ENCODE measurements at places on chromosomes 7 and 10.

DNA sequence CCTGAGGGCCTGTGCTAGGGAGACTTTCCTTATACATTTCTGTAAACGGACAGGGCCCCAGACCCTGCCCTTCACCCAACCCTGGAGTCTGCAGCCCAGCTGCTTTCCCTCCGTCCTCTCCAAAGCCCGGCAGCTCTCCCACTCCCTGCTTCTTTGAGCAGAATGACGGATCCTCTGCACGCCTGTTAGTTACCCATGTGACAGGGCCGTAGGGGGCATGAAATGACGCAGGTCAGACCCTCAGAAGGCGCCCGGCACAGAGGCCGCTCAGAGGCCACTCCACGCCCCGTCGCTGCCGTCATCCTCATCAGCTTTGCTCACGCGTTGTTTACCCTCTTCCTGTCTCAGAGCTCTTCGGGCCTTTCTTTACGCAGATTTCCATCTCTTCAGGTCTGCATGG is 60.2 kb upstream of the MKRN1 start:
- DNase-seq = no peak

DNA sequence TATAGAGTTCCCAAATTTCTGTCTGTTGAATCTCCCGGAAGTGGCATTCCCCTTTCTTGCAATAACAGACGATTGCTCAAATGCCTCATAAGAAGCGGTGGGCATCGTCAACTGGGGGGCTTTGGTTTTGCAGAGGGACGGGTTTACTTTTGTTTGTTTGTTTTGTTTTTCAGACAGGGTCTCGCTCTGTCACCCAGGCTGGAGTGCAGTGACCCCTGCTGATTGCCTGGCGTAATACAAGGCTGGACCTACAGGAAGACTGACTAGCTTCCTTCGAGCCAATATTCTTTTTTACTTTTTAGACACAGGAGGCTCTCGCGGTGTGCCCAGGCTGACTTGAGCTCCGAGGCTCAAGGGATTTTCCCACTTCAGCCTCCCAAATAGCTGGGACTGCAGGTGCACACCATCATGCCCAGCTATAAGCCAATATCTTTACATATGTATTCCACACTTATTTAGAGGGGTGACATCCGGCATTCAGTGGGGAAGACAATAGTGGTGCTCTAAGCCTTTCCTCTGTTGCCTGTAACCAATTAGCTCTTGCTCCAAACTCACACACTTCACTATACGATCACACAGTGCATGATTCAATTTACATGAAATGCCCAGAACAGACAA is 58.1 kb downstream of the FHIP2A start:
- peak; percentile 44 for DNase-seq

DNA sequence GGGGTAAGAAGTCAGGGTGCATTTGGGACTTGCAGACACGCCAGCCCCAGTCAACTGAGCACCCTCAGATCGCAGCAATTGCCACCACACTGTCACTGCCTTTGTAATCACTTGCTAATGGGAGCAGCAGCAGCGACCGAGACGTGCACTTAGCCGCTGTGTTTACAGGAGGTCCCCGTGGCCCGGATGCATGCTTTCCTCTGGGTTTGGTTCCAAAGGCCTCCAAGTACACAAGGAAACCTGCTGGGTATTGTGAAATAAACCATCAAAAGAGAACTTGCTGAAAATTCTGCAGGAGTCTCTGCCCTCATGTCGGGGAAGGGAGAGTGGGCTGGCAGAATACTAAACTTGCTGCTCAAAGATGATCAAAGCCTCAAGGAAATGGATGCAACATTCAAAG is 341.7 kb downstream of the DNAJB6 start:
- no peak for DNase-seq

- peak; percentile 44 for DNase-seq
Measured at GRCh38 chr7:55032069-55032699, 13.4 kb downstream of the EGFR start.

DNA sequence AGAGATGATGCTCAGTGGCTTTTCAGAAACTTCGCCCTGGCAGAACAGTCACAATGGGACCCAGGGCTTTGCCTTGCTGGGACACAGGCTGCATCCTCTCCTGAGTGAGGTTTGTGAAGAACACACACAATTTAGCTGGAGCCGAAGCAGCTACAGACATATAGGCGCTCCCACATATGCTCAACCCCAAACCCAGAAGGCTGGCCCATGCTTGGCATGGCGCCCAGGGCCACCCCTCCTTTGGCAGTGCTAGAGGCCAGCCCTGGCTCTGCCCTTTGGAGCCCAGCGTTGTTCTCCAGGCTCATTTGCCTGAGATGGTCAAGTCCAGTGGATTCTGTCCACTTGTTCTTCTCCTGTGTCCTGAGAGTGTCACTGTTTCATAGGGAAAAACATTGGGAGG is 94.4 kb downstream of the WDFY4 start:
- no peak for DNase-seq

GRCh38 chr7:107989618-107990373 is 13.2 kb downstream of the LAMB1 start:
- peak; percentile 97 for DNase-seq

- no peak for DNase-seq
Measured at GRCh38 chr10:50234486-50234885, 16.8 kb downstream of the ASAH2 start.

DNA sequence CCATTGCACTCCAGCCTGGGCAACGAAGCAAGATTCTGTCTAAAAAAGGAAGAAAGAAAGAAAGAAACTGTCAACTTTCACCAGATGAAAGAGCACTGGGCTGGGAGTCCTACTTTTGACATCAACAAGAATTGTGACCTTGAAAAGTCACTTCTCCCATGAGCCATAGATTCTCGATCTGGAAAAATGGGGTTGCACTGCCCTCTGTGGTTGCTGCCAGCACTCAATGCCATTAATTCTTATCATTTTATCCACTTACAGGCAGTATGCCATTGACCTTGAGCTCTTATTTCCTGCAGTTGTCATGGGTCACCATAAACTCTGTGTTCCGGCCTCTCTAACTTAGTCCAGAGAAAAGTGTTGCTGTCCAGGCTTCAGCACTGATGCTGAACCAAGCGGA is 137.2 kb downstream of the NOC3L start:
- DNase-seq = peak; percentile 36

GRCh38 chr7:108124820-108125219 is 5.3 kb downstream of the LAMB4 start:
- DNase-seq = peak; percentile 65

DNA sequence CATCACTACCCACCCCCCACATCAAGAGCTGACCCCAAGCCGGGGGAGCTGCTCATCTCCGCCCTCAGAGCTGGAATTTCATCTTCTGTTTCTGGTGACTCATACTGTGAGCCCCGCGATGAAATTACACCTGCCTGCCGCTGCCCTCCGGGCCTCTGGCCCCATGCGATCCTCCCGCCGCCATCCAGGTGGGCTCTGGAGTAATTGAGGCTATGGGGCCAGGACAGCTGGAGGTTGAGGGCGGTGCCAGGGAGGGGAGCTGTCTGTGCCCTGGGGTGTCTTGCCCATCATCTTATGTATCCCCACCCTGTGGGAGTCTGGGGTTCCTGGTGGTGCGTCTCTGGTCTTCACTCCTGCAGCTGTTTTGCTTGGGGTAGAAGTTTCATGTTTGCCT is 9.0 kb downstream of the GTF2IRD1 start:
- no peak for DNase-seq

DNA sequence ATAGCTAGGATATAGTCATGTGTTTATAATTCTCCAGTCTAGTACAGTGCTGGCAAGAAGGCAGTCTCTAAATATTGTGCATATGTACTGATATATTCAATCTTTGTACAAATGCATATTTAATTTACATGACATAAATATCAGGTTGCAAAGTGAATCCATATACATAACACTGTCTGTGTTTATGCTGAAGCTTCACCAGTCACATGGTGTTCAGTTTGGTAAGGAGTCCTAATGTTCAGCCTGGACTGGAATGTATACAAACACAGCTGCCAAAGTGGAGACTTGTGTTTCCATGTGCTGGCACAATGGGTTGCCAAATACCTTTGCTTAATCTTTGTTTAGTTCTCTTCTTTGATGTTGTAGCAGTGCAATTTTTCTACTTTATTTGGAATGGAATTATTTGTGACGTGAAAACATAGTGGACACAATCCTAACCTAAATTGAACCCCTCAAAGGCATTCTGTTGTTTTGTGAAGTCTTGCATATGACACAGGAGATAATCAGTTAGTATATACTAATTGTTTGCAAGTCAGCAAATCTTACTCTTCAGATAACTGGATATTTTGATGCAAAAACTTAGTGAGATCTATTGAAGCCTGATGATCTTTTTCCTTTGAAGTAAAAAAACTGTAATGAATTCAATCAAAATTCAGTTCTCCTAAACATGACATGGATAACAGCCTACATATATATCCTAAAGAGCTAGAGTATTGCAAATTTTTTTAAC is 17.3 kb upstream of the ARL4A start:
- DNase-seq = peak; percentile 31

DNA sequence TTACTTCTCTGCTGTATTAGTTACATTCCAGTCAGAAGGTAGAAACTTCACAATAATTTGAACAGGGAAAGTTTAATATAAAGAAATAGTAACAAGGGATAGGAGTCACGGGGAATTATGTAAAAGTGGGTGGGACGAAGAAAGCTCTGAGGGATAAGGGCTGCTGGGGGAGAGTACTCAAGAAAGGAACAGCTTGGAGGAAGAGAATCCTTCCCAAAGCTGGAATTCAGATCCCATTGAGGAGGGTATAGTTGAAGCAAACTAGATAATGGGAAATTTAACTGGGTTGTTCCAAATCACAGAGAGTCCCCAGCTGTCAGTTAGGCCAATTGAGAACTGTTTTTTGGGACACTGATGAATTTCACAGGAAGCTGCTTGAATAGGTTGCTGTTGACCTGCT is 53.2 kb upstream of the MACC1 start:
- DNase-seq = no peak

GRCh38 chr10:69327463-69328379 is 49.4 kb downstream of the HK1 start:
- DNase-seq = peak; percentile 38

GRCh38 chr7:98162758-98163157 is 48.5 kb upstream of the BHLHA15 start:
- no peak for DNase-seq

DNA sequence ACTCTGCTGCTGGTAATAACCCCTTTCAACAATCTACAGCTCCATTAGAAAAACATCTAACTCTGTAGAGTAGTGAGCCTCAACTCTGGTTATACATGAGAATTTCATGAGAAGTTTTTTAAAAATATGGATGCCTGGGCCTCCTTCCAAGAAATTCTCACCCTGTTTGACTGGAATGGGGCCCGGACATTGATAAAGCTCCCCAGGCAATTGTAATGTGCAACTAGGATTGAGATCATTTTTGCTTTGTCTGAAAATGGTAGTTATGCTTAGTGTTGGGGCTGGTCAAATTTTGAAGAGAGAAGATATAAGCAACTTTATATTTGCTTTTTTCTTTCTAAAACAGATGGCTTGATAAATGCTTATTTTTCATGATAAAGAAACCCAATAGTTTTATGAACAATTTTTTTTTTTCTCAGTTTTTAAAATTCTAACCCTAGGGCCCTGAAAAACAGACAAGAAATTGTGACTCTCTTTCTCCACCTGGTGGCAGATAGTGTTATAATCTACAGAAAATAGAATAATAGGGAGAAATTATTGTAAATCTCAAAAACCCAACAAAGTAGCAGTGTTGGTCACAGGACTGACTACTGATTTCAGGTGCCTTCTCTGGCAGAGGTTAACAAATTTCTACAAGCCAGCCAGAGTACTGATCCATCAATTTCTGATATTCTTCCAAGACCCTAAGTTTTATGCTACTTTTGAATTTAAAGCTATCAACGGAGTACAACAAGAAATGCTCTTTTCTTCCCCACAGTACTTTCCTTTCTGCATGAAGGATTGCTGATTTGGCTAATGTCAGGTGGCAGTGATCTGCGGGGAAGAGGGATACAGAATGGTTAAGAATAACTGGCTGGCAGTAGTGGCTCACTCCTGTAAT is 174.8 kb downstream of the DKK1 start:
- DNase-seq = peak; percentile 60

DNA sequence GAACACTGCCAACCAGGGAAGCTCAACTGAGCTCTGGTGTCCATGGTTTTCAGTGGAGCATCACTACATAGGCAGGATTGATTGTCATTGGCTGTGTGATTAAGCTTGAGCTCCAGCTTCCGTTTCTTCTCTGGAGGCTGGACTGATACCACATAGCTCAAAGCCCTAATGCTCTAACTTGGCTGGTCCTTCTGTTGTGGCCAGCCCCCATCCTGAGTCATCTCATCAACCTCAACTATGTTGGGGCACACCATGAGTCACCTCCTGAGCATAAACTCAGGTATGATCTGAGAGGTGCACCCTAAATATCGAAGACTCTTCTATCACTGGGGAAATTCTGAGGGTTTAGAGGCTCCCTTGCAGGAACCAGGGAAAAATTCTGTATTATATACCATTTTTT is 114.5 kb upstream of the INHBA start:
- peak; percentile 70 for DNase-seq

DNA sequence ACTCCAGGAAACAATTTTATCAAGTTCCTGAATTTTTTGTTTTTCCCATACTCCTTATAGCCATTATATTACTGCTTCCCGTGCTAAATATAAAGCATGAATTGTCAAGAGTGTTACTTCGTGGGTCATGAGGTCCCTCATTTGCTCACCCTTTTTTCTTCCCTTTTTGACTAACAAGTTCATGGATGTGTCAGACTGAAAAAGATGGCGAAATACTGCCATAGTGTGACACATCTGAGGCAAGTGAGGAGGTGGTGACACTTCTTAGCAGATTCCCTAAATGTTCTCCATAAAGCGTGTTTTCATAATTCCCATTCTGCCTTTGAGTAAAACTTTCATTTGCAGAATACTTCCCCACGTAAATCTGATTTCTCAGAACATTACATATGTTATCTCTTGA is 269.6 kb upstream of the FZD1 start:
- peak; percentile 20 for DNase-seq

GRCh38 chr10:78404296-78404695 is 370.6 kb downstream of the RPS24 start:
- no peak for DNase-seq

GRCh38 chr10:99292159-99292558 is 37.0 kb upstream of the CNNM1 start:
- peak; percentile 90 for DNase-seq

DNA sequence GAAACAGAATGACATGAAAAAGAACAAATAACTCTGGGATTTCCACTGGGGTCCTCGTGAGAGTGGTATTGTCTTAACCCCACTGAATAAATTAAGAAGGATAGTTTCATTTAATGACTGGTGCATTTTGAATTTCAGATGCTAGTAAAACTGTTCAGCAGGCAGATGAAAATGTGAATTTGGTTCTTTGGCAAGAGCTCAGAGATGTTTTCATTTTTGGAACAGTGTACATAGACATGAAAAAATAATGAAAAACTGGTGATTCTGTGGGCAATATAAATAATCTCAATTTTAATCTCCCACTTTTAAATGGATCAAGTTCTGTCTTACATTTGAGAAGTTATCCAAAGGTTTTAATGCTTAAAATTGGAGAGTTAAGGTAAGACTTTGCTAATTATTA is 84.1 kb downstream of the TRIL start:
- DNase-seq = no peak

- DNase-seq = no peak
Measured at GRCh38 chr10:1243486-1244234, 187.5 kb downstream of the WDR37 start.

GRCh38 chr10:122267849-122268737 is 3.0 kb upstream of the BTBD16 start:
- peak; percentile 37 for DNase-seq

GRCh38 chr10:86960003-86960862 is 1.8 kb downstream of the SNCG start:
- DNase-seq = peak; percentile 78

GRCh38 chr10:92278996-92279696 is 11.7 kb downstream of the CPEB3 start:
- DNase-seq = no peak

- DNase-seq = no peak
Measured at GRCh38 chr10:26727005-26727404, 29.5 kb downstream of the PDSS1 start.

- DNase-seq = no peak
Measured at GRCh38 chr7:142391191-142391992, 133.5 kb upstream of the PRSS58 start.

All from fibroblast of mammary gland (primary cell).